ENCODE measurements at places on chromosomes 13 and 19.

DNA sequence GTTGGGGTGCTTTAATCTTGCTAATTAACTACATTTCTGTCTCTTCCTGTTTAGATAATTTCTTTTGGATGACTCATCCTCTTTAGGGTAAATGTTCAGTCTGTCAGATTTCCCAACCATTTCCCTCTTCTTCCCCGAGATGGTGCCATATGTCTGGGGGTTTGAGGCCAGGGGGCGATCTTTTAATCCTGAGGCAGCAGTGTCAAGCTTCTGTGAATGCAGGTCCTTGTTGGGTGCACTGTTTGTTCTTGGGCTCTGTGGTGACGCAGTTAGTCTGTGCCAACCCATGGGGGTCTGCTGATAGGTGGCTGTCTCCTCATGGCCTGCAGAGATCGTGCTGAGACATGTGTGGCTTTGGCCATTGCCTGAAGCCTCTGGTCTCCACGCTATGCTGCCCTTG lies 420.4 kb downstream of the NDFIP2 start:
- no peak for DNase-seq

GRCh38 chr13:36766295-36766694 lies 52.7 kb upstream of the RFXAP start:
- DNase-seq: no peak

DNA sequence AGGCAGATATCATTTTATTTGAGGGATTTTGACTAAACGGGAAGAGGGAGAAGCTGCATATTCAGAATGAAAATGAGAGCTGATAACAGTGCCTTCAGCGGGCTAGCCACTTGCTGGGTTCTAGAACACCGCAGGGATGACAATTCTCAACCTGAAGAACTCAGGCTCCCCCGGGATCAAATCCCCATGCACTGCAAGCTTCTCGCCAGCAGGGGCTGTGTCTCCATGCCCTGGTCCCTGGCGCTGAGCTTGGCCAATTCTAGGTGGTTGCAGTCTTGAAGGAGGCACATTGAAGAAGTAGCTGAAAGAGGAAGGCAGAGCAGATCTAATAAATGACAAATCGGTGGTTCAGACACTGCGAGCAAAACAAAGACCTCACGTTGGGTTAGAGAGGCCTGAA lies 128.7 kb downstream of the UQCRFS1 start:
- no peak for DNase-seq

GRCh38 chr19:55223291-55224037 lies 5.1 kb downstream of the TMEM86B start:
- DNase-seq: no peak

GRCh38 chr13:51305271-51305967 lies 34.1 kb upstream of the SERPINE3 start:
- DNase-seq: no peak

DNA sequence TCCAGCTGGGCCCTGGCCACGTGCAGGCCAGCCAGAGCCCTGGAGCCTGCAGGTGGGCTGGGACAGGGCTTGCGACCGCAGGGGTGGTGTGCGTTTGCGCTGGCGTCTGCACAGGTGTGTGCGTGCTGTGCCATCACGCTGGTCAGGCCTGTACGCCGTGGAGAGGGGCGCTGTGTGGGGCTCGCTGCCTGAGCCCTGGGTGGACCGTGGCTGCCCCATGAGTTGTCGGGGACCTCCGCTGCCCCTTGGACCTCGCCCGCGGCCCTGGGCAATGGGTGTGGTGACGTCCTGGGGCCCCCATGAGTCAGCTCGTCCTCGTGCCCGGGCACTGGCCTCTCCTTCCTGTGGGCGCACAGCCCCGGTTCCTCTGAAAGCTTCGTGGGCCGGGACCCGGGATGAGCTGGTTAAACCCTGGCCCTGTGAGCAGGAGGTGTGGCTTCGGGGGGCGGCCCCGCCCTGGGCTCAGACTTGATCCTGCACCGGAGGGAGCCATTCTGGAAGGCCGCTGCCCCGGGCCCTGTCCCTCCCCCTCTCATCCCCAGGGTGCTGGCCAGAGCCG lies 6.8 kb downstream of the CSNK1G2 start:
- no peak for DNase-seq

- no peak for DNase-seq
Observed at GRCh38 chr13:78298657-78299056, 304.7 kb downstream of the POU4F1 start.

DNA sequence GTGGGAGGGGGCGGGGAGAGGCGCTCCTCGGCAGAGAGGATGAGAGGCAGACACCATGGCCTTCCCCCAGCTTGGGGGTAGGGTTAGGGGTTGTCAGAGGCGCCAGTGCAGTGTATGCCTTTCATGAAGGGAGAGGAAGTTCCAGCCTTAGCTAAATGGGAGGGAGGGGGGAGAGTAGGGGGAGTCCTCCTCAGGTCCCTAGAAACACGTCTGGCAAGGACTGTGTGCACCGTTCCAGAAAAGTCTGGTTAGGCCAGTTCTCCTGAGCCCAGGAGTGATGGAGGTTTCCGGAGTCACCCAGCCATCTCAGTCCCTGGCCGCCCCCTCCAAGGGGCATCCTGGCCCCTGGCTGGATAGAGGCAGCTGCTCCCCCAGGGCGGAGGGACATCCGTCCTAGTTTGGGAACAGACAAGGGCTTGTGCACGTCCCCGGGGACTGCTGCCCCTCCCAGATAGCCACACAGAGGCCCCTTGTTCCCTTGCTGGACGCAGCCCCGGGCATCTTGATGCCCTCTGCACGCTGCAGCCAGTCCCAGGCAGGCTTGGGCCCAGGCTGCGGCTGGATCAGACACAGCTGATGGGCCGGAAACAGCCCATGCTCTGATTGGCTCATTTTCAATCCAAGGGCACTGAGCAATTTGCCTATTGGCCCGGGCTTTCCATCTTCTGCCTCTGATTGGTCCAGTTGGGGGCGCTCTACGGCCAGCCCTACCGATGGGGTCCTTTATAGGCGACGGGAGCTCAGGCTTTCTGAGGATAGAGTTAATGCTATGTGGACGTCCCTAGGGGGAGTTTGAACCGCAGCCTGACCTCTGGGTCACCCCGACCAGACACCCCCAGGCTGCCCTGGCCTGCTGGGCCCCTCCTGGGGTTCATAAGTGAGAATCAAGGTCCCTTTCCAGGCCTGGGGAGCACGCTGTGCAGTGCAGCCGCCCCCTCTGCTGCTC lies 3.8 kb downstream of the S1PR2 start:
- DNase-seq: no peak

DNA sequence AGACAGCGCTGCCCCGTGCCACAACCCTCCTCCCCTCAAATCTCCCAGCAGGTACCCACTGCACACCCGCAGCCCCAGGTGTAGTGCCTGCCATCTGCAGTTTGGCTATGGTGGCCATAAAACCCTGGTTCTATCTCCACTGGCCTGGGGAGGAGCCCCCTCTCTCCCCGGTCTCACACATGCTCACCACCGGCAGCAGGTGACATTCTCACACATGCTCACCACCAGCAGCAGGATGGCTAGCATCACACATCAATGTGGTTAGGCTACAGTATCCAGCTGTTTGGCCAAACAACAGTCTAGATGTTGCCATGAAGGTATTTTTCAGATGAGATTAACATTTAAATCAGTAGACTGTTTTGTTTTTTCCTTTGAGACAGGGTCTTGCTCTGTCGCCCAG lies 31.1 kb downstream of the ELL start:
- no peak for DNase-seq

DNA sequence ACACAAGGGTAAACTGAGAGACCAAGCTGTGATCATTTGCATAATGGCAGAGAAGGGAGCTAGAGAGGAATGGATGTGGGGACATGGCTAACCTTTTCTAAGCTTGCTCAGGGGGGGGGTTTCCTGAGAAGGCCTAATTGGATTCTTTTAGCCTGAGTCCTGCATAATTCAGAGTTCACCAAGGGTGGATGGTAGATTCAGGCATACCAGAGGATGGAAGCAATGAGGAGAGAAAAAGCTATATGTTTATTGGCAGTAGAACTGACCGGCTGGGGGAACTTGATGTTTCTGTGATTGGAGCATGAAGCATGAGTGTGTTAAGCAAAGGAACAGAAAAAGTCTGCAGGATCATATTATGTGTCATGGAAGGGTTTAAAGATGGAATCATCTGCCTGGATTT lies 65.9 kb upstream of the KLF12 start:
- no peak for DNase-seq

- no peak for DNase-seq
Observed at GRCh38 chr13:24664726-24665409, 15.3 kb upstream of the ATP12A start.

GRCh38 chr19:7203332-7203731 lies 90.9 kb downstream of the INSR start:
- no peak for DNase-seq

GRCh38 chr19:48806518-48806817 lies 4.4 kb downstream of the BCAT2 start:
- DNase-seq: no peak

GRCh38 chr19:38213911-38214625 lies 10.0 kb downstream of the DPF1 start:
- peak; percentile 45 for DNase-seq

GRCh38 chr13:106213028-106213757 lies 322.3 kb downstream of the EFNB2 start:
- DNase-seq: no peak

- no peak for DNase-seq
Observed at GRCh38 chr13:101875717-101876393, 423.4 kb downstream of the ITGBL1 start.

GRCh38 chr13:31242367-31242766 lies 42.6 kb downstream of the B3GLCT start:
- DNase-seq: no peak

DNA sequence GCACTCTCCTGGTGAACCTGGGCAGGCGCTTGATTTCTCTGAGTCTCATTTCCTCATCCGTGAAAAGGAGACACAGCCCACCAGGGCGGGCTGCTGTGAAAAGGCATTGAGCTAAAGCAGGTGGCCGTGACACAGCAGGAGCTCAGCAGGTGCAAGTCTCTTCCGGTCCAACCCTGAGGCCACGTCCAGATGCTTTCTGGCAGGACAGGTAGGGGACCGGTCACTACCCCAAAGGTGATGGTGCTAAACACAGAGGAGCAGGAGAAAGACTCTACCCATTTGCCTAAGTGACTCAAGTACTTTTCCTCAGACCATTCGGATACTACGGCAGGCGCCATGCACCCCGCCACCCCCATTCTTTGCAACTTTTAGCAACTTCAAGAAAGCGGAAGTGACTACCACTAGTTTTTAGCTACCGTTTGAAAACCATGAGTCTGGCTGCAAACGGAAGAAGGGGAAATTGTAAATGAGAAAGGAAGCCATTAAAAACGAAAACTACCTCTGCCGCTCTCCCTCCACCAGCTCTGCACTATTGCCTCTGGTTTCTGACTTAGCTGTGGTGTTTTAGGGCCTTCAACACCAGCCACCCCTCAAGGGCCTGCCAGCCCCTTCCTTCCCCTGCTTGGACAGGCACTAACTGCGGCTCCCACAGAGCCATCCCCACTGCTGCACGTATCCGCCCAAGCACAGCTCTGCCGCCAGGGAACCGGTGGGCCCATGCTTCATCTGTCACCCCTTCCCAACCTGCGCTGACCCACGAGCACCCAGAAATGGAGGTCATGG lies 4.8 kb downstream of the PPP6R1 start:
- no peak for DNase-seq

- no peak for DNase-seq
Observed at GRCh38 chr13:93649496-93649895, 422.9 kb downstream of the GPC6 start.

GRCh38 chr13:109778102-109778542 lies 8.3 kb downstream of the IRS2 start:
- DNase-seq: no peak

GRCh38 chr19:18859676-18860301 lies 28.0 kb downstream of the UPF1 start:
- DNase-seq: no peak

- no peak for DNase-seq
Observed at GRCh38 chr19:35249848-35250711, 1.3 kb downstream of the LSR start.

DNA sequence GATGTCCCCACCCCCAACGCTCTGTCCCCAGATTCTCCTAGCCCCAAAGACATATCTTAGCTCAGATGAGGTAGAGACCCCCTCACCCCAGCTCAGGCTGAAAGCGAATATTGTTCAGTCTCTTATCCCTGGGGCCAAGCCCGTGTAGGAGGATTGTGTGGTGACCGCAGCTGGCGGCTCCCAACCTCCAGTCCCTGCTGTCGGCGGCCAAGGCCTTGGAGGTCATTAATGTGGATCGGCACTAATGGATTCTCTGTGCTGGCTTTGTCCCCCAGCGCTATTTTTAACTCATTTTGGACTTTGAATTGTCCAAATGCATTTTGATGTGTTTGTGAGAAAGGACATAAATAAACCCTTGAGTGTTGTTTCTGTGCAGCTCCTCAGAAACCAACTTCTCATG lies 124.2 kb downstream of the UQCRFS1 start:
- no peak for DNase-seq

GRCh38 chr13:106083620-106084350 lies 451.7 kb downstream of the EFNB2 start:
- no peak for DNase-seq

DNA sequence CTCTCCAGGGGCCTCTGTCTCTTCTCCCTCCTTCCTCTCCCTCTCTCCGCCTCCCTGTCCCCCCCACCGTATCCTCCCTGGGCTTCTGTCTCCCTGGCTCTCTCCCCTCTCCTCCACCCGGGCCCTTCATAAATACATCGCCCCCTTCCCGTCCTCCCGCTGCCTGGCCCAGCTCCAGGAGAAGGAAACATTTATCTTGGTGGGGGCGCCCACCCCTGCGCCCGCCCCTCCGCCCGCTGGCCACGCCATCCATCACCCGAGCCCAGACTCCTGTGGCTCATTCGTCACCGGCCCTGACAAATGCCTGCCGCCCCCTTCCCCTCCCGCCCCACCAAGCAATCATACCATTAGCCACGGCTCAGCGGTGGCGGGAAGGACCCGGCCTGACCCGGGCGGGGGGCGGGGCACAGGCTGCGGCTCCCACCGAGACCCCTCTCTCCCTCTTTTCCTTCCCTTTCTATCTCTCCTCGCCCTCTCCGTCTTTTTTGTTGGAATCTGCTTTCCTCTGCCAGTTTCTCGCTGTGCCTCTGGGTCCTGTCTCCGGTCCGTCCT lies 2.6 kb upstream of the MEIS3 start:
- DNase-seq: no peak

GRCh38 chr19:16521715-16522289 lies 20.4 kb downstream of the CHERP start:
- DNase-seq: no peak

GRCh38 chr13:113407531-113408393 lies 43.8 kb upstream of the GRTP1 start:
- DNase-seq: no peak

- DNase-seq: no peak
Observed at GRCh38 chr13:23741879-23742510, 147.2 kb downstream of the MIPEP start.

- no peak for DNase-seq
Observed at GRCh38 chr19:14325863-14326262, 55.4 kb upstream of the ADGRE5 start.

- no peak for DNase-seq
Observed at GRCh38 chr13:106911020-106911419, 343.1 kb upstream of the ARGLU1 start.

DNA sequence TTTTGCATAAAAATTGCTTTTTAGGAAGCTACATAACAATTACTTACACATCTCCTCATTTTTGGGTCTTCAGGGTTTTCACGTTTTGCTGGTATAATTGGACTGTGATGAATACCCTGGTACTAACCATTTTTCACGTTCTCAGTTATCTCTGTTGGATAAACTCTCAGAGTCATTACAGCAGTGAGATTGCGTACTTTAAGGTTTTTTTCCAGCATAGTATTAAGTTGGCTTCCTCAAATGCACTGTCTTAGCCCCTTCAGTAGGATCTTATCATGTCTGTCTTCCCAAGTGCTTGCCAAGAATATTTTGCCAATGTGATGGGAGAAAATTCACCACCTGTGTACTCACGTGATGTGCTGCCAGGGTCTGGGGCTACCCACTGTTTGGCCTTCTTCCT lies 342.5 kb downstream of the TEX29 start:
- no peak for DNase-seq

GRCh38 chr19:6890938-6891337 lies 3.6 kb downstream of the ADGRE1 start:
- DNase-seq: no peak

All from stimulated activated CD8-positive, alpha-beta memory T cell treated with anti-CD3 and anti-CD28 coated beads, Interleukin-2, amount 100 ng/mL, for 1 hour (primary cell).